Ammon's horn (tissue), 1 donor: ENCODE measurements at places on chromosomes 2 and 18.

DNA sequence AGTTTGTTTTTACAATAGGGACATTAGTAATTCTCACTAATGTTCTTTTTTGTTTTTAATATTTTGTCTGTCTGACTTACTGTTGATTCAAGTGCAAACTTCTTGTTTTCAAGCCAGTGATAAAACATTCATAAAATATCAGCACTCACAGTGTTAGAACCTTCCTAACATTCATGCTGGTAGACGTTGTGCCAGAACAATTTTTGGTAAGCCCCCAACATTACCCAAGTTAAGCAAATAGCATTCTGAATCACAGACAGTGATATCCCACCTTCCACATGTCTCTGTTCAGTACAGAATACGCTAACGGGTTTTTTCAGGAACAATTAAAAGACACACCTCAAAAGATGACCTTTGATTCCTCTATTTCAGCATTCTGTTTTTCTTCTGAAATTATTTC is 390.3 kb downstream of the ARHGAP15 start:
- DNase-seq = peak; percentile 8

GRCh38 chr2:239465017-239466001 is 64.5 kb upstream of the HDAC4 start:
- peak; percentile 92 for DNase-seq

DNA sequence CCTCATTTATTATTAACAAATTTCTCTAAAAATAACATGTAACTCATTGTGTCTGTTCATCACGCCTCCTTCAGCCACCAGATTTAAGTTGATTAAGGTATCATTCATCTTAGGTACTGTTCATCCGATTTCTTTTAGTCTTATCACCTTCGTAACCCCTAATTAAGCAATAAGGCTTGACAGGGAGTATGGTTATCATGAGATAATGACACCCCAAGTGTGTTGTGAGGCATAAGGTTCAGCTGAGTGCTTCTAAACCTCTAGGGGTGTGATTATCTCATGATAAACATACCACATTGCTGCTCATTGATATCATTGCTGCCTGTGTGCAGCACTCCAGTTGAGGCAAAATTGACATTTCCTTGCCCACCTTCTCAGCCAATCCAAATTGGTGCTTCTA is 158.9 kb upstream of the BOD1L2 start:
- DNase-seq = no peak

DNA sequence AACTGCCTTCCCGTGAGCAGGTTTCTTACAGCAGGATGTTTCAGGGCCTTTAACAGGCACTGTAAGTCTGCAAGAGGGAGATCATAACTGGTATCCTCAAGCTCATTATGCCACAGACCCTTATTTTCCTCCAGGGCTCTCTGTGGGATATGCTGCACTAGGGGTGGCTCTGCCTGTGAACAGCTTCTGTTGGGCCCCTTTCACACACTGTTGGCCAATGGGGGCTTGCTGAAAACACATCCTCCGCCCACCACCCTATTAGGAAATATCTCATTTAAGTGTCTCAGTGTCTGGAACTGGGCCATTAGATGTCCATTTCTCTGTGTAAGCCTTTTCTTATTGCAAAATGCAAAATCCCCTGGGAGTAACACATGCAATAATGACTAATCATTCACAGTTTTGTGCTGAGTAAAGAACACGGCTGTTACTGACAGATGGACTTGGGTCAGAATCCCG is 414.3 kb upstream of the HS6ST1 start:
- DNase-seq = no peak

DNA sequence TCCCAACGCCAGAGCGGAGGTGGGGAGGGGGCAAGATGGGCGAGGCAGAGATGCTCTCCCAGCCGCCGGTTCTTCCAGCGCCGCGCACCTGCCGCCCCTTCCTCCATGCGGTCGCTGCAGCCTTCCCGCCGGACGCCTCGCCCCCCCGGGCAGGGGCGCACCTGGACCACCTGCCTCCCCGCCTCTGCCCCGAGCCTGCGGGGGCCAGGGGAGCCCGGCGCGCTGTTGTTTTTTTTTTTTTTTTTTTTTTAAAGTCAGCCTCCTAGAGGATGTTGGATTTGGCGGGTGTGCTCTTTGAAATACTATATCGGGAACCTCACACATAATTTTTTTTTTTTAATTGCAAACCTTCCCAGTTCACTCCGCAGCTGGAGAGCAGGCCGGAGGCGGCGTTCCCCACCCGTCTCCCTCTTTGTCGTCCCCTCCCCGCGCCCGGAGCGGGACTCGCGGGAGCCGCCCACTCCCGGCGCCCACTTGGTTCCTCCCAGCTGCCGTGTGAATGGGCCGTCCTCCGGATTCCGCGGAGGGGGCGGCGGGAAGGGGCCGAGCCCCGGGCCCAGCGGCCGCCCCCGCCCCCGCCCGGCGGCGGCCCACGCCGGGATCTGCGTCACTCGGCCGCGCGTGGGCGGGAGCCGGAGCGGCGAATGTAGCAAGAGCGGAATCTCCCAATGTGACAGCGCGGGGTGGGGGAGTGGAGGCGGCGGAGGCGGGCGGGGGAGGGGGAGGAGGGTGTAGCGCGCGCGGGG is 421 bp upstream of the NAB1 start:
- peak; percentile 94 for DNase-seq
